ENCODE measurements at places on chromosomes 4 and X.

DNA sequence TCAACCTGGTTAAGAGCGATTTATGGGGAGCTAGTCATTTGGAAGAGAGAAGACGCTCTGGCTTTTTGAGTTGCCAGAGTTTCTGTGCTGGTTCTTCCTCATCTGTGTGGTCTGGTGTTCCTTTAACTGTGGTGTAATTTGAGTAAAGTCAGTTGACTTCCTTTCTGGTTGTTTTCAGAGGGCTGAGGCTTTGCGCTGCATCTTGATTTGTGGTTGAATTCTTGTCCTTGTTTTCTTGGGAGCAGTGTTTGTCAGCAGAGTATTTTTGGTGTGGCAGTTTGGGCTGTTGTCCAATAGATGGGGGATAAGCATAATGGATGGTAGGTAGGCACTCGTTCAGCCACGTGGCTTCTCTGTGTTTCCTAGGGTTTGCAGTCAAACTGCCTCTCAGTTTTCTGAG is 2143.2 kb upstream of the TENM3 start:
- no peak for DNase-seq

DNA sequence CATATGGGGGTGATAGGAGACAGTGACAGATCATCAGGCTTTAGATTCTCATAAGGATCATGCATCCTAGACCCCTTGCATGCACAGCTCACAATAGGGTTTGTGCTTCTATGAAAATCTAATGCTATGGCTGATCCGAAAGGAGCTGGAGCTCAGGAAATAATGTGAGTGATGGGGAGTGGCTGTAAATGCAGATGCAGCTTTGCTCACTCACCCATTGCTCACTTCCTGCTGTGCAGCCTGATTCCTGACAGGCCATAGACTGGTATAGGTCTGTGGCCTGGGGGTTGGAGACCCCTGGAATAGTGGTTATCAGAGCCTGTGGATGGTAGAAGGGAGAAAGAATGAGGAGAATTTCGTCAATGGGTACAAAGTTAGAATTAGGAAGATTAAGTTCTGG is 2751.1 kb downstream of the ARAP2 start:
- DNase-seq, result no peak

DNA sequence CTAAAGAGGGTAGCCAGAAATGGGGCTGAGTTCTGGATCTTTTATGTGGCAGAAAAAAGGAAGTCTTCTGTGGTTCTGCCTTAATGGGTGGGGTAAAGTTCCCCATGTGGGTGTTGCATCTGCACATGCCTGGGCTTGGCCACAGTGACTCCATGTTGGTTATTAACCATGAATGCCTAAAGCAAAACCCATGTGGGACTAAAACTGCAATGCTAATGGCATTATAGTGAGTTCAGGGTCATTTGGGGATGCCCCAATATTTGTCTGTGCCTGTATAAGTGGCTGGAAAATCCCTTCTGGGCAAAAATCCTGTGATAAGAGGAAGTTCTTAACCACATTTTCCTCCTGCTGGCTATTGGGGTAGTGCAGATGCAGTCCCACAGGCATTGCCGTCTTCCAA is 857.4 kb downstream of the FAT4 start:
- DNase-seq, result no peak

DNA sequence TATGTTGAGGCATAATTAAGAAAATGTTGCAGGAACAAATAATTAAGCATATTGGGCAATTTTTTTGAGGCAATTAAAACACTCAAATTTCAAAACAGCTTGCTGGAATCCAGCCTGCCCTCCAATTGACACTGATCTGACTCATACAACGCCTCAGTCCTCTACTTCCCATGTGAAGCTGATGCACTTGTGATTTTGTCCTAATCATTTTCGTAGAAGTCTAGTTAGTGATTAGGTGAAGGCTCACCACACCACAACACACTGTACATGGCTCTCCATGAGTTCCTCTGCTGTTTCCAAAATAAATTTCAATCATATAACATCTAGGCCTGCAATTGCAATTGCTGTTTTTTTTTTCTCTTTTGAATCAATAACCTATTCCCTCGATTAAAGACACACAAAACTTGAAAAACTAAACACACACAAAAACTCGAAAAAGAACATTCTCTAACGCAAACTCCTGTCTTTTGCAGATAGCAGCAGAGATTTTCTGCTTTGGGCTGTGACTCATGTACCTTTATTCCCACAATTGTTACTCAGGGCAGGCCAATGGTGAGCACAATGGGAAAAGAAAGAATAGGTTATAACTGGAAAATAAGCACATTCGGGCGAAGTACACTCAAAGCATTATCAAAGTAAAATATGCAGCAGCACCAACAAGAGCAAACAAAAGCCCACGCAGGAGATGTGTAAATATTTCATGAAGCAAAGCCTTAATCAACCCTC is 1.7 kb downstream of the GPRIN3 start:
- no peak for DNase-seq

DNA sequence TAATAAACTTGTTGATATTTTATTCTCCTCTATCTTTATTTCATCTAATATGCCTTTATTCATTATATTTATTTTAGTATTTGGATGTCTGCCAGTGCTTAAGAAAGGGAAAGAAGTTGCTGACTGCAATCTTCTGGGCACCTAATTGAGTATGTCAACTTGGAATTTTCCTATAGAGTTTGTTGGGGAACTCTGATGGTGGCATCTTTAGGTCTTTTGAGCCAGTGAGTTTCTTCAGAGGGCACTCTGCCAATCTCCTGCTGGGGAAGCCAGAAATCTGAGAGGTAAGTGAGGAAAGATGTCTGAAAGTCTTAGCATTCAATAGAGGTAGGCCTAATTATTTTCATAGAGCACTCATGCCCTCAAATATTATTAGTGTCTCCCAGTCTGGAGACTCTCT is 475.0 kb downstream of the GABRG1 start:
- DNase-seq, result no peak

Measured in cortex of kidney (tissue), 1 donor.